ENCODE measurements at places on chromosomes 3 and 15. TPM values are rescaled to one million over a fixed set of nuclear protein-coding genes. Genes with fewer than 3 reads are reported as not detected.

GRCh38 chr15:68423359-68424296 lies 8.3 kb downstream of the ITGA11 start:
- no peak for DNase-seq

DNA sequence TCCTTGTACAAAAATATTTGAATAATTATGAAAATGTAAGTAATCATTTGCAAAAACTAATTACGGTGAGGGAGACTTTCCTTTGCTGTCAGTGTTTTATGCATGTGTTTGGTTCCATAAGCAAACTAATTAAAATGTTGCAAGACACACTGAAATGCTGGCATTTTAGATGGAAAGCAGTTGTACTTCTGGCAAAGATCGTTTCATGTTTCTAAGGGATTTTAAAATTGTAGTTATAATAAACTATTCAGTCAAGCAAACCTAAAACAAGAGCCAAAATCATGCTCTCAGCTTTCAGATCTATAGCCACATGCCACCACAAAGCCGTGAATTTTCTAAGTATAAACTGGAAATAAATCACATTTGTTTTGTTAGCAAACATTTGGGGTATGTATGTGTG lies 240.1 kb upstream of the ZNF385D start:
- no peak for DNase-seq

- DNase-seq, result no peak
These were observed 34.4 kb upstream of the TNFSF10 start for GRCh38 chr3:172557515-172558220.

GRCh38 chr3:69212411-69213160 lies 90.2 kb upstream of the LMOD3 start:
- DNase-seq, result peak; percentile 44

DNA sequence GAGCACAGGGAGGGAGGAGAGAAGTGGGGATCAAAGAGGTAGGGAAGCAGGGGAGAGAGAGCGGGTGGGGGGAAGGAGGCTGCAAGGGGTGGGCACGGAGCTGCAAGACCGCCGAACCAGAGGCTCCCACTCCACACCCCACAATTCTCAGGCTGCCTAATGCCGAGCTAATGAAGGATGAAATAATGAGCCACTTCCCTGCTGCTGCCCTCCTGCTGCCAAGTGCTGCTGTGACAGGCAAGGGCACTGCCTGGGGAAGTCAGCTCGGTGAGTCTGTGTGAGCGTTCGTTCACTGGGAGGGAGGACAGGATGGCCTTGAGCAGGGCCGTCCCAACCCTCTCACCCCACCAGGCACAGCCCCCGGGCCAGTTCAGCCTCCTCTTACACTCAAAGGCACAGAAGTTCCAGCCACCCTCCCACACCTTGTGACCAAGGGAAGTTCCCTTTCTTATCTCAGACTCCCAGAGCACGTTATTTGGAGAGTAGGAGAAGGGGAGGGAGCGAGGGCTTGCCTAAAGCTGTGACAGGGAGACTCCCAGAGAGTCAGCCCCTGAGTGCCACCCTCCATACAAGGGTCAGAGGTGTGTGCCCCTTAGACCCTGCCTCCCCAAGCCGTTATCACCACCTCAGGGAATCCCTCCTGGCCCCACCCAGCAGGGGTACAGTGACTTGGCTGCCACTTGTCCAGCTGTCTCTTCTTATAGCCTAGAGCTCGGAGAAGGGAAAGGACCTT lies 12.4 kb downstream of the GLYCTK start:
- no peak for DNase-seq

GRCh38 chr3:113468539-113468938 lies 27.2 kb upstream of the CFAP44 start:
- DNase-seq, result no peak

DNA sequence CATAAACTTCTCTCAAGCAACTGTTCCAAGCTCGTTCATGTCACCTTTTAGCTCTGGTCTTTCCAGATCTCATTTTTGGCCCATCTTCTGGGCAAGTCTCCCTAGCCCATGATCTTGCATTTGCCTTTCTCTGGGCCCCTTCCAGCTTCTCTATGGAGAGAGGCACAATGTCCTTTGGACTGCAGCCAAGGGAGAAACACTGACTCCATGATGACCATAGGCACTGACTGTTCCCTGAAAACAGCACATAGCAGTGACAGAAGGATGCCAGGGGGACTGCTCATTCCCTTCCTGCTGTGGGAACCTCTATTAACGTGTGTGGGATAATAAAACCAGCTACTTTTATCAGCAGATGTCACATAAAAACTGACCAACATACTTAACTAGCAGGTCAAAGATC lies 60.3 kb downstream of the STRIT1 start:
- no peak for DNase-seq

GRCh38 chr3:184345317-184346144 lies 8.1 kb downstream of the FAM131A start:
- peak; percentile 87 for DNase-seq

DNA sequence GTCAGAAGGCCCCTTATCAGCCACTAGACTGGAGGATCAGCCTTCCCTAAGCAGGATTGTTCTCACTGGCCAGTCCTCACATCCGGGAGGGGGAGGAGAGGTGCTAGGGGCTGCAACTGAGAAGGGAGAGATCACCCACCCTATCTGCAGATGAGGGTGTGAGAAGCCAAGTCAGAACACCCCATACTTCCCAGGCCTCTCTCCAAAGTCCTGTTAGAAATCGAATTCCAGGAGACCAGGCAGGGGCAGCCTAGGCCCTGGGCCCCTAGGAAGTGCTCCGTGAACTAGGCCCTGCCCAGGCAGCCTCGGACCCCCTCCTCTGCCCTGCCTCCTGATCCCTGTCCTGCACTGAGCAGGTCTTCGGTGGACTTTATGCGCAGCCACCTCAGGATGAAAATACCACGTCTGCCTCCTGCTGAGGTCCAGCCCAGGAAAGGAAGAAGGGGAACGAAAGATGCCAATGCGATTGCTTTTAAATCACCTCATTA lies 933 bp downstream of the DZIP1L start:
- peak; percentile 40 for DNase-seq

DNA sequence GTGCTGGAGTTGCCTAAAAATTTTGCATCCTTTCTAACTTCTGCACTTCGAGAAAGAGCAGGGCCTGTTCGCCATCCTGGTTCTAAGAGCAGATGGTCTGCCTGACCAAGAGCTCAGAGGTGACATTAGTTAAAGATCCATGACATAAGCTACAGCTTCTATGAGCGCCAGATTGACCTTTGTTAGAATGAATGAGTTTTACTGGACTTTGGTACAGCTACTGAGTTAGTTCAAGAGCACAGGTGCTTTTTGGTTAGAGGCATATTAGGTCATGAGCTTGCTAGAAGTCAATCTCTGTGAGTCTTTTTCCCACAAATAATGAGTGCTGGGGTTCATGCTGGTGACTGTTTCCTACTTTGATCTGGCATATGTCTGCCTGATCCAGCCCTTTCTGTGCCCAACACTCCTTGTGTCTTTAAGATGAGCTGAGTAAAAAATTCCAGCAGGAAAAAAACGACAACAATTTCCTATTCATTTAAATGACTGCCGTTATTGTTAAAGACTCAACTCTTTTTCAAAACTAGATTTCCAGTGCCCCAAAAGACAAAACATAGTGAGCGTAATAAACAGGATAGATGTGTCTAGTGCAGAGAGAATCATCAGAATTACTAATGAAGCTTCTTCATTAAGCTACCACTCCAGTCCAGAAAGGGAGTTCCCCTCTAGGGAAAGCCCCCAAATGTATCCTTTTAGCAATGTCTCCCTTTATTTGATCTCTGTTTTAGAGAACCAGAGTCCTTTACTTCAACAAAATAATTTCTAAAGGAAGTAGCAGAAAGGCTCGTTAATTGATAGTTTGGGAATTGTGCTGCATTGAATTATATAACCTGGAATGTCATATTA lies 152.9 kb downstream of the SLCO3A1 start:
- DNase-seq, result no peak

DNA sequence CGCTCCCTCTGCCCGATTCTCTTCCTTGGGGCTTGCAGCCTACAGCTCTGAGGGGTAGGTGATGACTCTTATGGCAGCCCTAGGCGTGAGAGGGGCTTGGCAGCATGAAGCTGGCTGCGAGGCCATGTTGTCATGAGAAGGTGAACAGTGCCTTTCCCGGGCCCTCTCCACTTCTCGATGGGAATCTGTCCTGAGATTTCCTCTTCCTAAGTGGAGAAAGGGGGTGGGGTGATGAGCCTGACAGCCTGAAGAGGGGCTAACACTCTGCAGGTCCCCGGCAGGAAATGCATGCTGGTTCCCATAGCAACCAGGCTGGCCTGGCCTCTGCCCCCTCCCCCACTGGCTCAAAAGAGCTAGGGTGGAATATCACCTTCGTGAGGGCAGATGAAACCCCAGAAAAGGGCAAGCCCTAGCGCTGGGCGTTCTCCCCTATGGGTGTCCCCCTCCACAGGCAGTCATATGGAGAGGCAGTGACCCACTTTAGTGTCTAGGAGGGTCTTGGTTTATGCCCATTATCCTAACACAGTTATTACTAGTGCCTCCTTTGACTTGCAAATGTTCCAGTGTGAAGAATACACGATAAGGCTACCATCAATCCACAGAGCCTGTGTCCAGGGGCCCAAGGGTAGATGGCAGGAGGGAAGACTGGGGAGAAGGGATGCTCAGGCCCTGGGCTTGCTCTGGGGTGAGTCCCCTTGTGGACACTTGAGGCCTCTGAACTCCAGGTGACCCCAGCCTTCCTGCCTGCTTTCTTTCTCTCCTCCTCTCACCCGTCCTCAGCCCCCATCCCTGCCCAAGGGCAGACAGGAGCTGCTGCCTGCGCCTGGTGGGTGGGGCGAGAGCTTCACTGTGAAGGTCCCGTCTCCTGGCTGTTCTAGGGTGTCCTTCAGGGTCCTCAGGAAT lies 13.2 kb downstream of the EPHB3 start:
- DNase-seq, result no peak

DNA sequence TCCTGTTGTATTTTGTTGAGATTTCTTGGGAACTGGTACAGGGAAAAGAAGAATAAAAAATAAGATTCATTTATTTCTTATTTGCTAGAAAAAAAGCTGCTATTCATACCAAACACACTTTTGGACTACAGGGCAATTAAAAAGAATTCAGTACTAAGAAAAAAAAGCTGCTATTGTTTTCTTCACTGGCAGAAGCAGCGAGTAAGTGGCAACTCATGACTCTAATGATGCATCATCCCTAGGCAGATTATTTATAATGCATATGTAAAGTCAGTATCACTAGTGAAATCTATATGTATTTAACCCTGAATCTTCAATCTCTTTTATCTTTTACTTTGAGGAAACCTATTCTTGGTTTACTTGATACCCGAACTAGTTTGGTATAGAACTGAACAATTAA lies 15.2 kb downstream of the PFN2 start:
- DNase-seq, result peak; percentile 58

DNA sequence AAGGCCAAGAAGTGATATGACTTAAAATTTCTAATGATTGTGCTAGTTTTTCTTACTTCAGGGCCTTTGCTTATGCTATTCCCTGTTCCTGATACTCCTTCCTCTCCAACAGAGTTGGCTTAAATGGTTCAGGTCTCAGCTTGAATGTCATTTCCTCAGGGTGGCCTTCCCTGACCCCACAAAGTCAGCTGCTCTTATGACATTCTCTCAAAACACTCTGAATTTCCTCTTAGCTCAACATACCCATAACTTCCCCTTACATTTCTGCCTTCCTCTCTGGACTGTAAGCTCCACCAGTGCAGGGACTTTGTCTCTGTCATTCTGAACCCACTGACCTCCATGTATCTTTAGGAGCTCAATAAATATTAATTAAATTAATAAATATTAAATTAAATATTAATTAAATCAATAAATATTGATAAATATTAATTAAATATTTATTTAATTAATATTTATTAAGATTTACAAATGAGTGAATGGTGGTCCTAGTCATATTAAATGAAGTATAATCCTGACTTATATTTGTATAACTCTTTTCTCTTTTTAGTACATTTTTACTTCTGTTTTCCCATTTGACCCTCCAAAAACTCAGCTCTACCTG lies 17.9 kb upstream of the TMCC1 start:
- DNase-seq, result no peak

DNA sequence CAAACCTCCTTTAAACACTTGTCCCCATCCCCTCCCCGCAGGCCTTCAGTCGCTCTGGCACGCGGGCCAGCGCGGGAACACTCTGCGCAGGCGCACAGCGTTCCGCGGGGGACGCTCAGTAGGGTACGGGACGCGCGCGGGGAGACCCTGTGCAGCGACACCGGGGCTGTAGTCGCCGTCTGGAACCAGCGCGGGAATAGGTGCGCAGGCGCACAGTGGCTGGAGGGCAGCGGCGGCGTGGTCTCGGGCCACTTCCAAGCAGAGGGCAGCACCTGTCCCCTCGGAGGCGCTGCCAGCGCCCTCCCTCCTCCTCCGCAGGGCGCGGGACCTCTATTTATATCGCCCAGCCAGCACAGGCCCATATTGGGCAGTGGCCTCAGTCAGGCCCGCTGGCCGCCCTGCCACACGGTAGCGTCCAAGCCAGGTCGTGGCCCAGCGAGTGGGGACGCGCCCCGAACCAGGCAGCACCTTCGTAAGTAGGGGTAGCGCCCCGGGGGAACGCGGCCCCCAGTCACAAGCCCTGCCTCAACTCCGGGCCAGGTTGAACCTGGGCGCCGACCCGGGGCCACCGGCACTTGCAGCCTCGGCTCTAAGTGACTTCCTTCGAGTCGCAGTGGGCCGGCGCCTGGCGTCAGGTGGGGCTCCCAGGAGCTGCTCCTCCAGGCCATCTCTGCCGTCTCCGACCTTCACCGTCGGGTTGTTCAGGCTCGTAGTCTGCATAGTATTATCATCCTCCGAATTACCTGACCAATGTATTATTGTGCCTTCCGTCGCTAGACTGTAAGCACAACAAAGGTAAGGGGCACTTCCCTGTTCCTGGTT lies at the start of gene KBTBD12:
Gene KBTBD12 (plus strand): TSS at position 118 of the 822 bp plus-strand sequence. CDS start 7,830 bp downstream, outside the sequence.
- DNase-seq, result no peak

DNA sequence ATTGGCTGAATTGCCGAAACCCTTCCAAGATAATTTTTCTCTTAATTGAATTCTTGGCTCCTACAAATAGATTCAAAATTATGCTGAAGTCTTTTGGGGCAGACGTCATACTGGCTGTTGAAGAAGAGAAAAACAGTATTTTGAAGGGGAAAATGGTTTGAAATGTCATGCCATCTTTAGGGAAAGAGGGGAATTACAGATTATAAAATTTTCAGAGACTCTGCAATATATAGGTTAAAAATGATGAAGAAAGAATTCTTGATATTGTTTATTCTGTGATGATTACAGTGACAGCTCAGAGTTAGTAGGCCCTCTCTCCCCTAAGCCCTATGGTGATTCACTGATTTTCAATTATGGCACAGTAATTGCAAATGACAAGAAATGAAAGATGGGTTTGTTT lies 86.1 kb downstream of the CGNL1 start:
- DNase-seq, result peak; percentile 17

GRCh38 chr3:70722018-70722417 lies 409.6 kb upstream of the MDFIC2 start:
- DNase-seq, result no peak

The ZBED2 gene
- total RNA-seq, result not detected

The C3orf20 gene
- not detected for total RNA-seq

The PPP1R14D gene
- total RNA-seq, result not detected

The ARGFX gene
- total RNA-seq, result not detected

The SRGAP3 gene
- 2.1 TPM for total RNA-seq

The SLC25A36 gene
- 92.5 TPM for total RNA-seq

The EXD1 gene
- 0.51 TPM for total RNA-seq

The TP63 gene
- not detected for total RNA-seq

The GOLGA8G gene
- total RNA-seq, result not detected

The FGF12 gene
- total RNA-seq, result 32.5 TPM

The OPA1 gene
- 142 TPM for total RNA-seq

The LRRC58 gene
- total RNA-seq, result 58.3 TPM

The ANP32A gene
- total RNA-seq, result 76.0 TPM

The CPLX3 gene
- not detected for total RNA-seq

Measured in SK-MEL-5 (cell line).